ENCODE measurements at places on chromosomes 16 and 17.

DNA sequence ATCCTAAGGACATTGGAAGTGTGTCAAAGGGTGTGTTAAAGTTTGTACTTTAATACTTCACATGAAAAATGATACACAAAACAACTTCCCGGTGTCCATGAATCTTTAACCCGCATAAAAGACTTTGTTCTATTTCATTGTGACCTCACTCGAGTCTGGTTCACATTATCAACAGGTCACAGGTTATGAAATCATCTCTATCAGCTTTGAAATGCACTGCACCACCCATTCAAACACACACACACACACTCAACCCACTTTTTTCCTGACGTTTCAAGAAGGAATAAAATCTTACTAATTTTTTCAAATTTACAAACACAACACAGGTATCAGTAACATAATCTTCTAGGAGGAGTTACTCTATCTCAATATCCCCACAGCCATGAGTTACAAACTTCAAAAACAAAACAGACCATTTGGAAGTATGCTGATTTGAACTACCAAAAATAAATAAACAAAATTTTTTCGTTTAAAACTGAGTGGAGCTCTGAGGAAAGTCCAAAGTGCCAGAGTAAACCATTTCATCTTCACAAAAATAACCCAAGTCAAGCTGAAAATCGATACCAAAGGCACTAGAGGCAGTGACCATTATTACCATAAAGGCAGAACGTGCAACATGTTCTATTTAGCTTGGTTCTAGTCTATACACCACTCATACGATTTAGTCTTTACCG lies 2.7 kb downstream of the ACOX1 start:
- no peak for DNase-seq

DNA sequence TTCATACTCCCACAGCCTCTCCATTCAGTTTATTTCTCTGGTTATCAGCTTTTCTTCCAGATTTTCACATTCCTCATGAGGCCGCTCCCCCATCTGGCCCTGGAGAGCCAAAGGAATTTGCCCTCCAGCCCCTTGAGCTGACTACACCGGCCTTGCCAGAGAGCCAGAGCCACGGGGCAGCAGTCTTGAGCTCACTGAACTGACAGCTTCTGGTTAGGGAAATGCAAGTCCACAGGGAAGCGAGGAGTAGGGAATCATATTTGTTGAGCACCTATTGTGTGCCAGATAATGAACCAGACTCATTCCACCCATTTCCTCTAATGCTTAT lies 102.4 kb downstream of the ABCC12 start:
- DNase-seq: peak; percentile 77

GRCh38 chr17:4506892-4507291 lies 8.2 kb downstream of the SPNS2 start:
- no peak for DNase-seq

- DNase-seq: no peak
Observed at GRCh38 chr17:12024327-12024726, 3.6 kb downstream of the MAP2K4 start.

GRCh38 chr17:16398270-16399267 lies 16.8 kb upstream of the TRPV2 start:
- DNase-seq: no peak

- no peak for DNase-seq
Observed at GRCh38 chr17:66682283-66682682, 152.6 kb upstream of the CACNG5 start.

GRCh38 chr17:82031303-82031884 lies at the start of gene RAC3:
Gene RAC3 (plus strand): TSS chr17:82031678. CDS start chr17:82031762, 84 bp downstream.
- no peak for DNase-seq

GRCh38 chr17:80724775-80725266 lies 180.2 kb downstream of the RPTOR start:
- DNase-seq: no peak

- DNase-seq: no peak
Observed at GRCh38 chr16:70391881-70392481, 45.3 kb downstream of the DDX19A start.

DNA sequence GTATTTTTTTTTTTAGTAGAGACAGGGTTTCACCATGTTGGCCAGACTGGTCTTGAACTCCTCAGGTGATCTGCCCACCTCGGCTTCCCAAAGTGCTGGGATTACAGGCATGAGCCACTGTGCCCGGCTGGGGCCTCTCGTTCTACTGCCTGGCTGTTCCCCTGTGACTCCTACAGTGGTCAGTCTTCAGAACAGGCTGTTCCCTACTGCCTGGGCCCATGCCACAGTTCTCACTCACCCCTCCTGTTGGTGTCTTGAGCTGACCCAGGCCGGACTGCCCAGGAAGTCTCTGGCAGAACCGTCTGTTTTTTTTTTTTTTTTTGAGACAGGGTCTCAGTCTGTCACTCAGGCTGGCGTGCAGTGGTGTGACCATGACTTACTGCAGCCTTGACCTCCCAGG lies 3.3 kb downstream of the CDK3 start:
- DNase-seq: no peak

GRCh38 chr17:49739641-49740271 lies 24.2 kb downstream of the FAM117A start:
- no peak for DNase-seq

DNA sequence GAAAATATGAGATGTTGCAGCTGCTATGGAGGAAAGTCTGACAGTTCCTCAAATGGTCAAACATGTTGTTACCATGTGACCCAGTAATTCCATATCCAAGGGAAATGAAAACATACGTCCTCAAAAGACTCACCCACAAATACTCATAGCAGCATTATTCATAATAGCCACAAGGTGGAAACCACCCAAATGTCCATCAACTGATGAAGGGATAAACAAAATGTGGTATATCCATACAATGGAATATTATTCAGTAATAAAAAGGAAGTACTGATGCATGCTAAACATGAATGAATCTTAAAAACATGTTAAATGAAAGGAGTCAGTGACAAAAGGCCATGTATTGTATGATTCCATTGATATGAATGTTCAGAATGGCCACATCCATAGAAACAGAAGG lies 140.2 kb downstream of the PITPNC1 start:
- DNase-seq: no peak

DNA sequence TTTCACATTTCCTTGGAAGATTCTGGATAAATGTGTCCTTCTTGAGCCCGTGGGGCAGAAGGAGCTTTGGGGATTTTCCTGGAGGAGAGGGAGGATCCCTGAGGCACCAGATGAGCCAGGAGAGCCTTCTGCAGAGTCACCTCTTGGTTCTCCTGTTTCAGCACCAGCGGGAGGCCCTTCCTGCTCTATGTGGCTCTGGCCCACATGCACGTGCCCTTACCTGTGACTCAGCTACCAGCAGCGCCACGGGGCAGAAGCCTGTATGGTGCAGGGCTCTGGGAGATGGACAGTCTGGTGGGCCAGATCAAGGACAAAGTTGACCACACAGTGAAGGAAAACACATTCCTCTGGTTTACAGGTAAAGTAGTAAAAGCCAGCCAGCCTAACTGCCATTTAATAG lies 77.1 kb downstream of the ARSG start:
- DNase-seq: no peak

DNA sequence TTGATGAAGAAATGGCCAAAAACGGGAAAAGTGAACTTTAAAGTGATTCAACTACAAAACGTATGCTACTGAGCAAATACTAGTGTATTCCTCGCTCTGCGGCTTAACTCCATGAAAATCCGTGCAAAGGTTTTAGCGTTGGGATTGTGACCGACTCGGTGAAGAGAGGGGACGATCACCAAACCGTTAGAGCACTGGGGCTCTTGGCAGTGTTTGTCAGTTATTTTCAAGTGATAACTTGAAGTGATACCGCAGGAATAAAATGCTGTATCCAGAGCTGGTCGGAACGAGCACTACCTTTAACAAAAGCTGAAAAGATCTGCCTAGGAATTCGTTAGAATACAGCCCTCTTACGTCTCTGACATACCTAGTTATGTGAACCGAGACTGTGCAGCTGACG lies 773 bp upstream of the PPM1D start:
- DNase-seq: peak; percentile 16

GRCh38 chr17:1488826-1489270 lies 3.6 kb downstream of the MYO1C start:
- no peak for DNase-seq

GRCh38 chr17:17206124-17206912 lies at the start of gene PLD6:
Gene PLD6 (minus strand): TSS chr17:17206333. CDS start chr17:17206286, 47 bp downstream.
- no peak for DNase-seq

DNA sequence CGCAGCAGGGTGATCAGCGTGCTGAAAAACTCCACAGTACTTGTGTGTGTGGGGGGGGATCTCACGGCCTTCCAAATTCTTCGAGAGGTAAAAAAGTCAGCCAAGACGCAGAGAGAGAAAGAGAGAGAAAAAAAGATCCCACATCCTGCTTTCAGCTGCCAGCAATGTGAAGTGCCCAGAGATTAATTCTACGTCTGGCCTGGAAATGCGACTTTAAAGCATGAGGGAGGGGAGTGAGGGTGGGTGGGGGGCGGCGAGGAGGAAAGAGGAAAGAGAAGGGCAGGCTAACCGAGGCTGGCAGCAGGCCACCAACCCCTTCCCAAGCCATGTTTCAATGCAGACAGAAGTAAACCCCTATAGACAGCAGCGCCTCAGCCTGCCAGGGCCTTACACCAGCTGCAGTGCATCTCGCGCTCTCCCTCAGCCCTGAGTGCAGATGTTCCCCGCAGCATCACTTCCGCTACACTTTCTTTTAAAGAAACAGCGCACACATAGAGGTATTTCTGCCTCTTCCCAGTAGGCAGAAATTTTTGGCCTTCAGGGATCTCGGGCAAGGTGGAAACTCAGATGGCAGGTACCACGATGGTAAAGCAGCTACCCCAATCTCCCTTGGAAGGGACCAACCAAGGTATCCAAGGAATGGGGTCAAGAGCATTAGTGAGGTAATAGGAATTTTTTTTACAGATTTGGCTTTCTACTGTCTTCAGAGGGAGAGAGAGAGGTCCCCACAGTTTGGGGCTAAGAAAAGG lies 87.8 kb downstream of the SMG6 start:
- no peak for DNase-seq

DNA sequence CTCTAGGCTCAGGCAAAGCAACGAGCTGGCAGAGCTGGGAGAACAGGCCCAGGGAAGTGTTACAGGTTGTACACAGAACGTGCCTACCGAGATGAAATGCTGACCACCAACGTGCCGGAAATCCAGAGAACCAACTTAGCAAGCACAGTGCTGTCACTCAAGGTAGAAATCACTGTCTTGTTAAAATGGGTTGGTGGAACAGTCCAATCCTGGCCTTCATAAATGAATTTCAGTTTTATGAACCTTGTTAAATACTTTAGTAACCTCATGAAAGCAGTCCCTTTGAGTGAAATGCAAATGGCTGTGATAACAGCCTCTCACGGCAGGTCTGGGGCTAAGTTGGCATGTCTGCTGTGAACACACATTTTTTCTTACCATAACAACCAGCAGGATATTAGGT lies 29.0 kb downstream of the ETV4 start:
- DNase-seq: no peak

DNA sequence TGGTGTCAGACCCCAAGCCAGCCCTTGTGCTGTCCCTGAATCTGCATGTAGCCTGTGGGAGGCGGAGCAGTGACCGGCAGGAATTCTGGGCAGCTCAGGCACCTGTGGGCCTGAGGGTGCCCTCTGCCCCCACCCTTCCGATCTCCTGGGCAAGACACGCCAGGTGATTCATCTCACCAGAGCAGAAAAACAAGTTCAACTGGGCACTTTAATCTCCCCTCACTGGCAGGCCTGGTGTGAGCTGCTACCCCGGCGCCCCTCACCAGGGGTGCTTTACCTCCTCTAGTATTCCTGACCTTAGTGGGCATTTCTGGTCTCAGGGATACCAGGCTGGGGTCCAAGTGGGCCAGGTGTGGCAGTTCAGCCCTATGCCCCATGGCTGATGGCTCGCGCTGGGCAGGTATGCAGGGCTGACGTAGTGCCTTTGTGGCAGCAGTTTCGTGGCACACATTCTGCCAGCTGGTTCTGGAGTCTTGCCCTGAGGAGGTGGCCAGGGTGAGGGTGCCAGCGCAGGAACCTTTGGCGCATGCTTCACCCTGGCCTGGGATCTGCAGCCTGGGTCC lies 6.0 kb downstream of the ERBB2 start:
- no peak for DNase-seq

DNA sequence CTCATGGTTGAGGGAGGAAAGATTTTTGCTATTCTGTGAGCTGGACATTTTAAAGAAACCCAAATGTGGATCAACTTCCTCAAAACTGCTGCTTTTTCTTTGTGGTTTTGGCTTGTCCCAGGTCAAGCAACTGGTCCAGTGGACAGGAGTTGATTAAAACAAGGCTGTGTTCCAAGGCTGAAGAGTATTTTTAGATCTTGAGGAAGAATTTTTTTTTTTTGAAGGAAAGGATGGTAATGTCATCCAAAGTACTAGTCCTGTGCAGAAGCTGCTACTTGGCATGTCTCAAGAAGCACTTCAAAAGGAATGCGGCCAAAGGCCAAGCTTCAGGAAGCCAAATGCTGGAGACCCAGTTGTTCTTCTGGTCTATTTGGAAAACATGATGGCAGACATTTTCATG lies 8.0 kb upstream of the MYH2 start:
- no peak for DNase-seq

DNA sequence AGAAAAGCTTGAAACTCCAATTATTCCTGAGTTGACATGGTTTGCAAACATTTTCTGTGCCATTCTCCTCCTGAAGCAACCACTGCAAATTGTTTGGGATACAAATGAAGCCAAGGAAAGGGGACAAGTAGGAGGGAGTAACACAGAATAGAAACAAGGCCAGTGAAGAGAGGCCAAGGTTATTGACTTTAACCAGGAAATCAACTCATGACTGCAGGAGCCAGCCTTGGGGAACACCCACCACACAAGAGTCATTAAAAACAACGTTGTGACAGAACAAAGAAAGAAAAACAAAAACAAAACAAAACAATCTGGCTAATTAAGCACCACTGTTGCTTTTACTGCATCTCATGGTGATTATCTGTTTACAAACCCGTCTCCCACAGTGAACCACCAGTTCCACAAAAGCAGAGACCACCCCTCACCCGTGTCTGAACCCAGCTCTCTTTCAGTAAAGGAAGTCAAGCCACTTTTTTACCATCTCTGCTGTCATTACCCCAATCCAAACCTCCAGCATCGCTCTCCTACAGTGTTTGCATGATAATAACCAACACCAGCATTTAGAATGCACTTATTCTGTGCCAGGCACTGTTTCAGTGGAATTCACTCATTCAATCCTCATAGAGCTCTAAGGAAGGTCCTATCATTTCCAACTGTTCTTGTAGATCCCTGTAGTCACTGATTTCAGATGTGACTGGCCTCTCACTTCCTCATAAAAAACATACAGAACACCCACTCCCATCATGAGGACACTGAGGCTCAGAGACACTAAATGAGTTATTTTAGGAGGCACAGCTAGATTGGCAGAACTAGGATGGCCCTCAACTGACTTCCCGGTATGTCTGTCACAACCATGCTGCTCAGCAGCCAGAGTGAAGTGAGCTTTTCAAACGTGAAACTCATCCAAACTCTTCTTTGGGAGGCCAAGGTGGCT lies 2.0 kb downstream of the ZDHHC1 start:
- DNase-seq: no peak

DNA sequence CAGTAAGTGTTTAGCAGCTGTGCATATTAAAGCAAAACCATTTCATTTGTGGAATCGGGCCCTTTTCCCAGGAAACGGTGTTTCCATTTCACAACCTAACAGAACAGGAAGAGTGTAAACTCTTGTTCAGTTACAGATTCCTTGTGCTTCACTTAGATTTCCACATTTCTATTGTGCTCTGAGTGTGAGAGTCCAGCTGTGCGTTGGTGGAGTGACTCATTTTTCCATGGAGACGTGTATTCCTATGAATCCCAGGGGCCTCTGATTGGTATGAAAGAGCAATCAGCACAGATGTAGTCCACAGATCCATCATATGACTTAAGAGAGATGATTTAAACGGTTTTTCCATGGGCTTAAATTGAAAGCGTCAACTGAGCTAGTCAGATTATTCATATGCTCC lies 13.3 kb upstream of the CAVIN1 start:
- no peak for DNase-seq

GRCh38 chr16:86530251-86531190 lies 20.2 kb downstream of the FOXF1 start:
- no peak for DNase-seq

All from NT2/D1 (cell line).